ENCODE measurements at places on chromosomes 5 and 9.

GRCh38 chr9:91302831-91303230, 58.9 kb downstream of the AUH start:
- no peak for DNase-seq

GRCh38 chr5:54361691-54362411, 51.5 kb upstream of the ARL15 start:
- DNase-seq: no peak

- no peak for DNase-seq
Measured at GRCh38 chr5:4405614-4406219, 734.4 kb upstream of the ADAMTS16 start.

- DNase-seq: no peak
Measured at GRCh38 chr5:164679461-164679860, 1174.0 kb downstream of the MAT2B start.

- no peak for DNase-seq
Measured at GRCh38 chr5:103424453-103425205, 138.0 kb downstream of the NUDT12 start.

GRCh38 chr5:128858995-128859394, 106.3 kb upstream of the SLC27A6 start:
- DNase-seq: no peak

DNA sequence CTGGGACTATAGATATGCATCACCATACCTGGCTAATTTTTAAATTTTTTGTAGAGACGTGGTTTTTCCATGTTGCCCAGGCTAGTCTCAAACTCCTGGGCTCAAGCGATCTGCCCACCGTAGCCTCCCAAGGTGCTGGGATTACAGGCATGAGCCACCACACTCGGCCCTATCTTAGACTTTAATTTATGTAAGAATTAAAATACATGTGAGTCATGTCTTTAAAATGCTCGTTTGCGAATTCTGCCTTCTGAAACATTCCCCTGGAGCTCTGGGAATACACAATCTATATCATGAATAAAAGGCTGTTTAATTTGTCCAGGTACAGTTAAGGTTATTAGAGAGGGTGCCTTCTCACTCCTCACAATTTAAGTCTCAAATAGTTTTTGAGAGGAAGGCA, 32.8 kb downstream of the RHOBTB3 start:
- no peak for DNase-seq

DNA sequence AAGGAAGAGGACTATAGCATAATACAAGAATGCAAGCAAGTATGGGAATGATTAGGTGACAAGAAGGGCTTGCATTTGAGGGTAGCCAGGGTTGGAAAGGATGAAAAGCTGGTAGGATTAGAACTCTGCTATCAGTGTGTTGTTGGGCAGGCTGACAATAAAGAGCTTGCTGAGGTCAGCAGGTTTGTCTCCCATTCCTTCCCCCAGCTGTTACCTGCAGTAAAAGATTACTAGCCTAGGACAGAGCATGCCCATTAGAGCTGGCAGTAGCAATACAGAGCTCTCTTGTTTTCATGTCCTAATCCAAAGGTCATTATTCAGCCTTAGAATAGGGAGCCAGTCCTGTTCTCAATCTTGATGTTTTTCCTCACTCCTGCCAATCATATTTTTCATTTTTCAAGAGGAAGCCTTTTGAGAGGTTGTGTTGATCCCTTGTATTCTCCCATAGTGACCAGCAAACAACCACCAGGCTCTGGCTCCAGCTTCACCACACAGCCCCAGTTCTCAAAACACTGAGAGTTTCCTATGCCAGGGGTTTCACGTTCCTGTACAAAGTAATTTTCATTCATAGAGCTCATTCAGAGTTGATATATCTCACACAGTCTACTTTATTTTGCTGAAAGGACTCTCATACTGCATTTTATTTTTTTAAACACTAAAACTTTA, 71.7 kb downstream of the OR2K2 start:
- no peak for DNase-seq

GRCh38 chr5:150121448-150122157, 34.0 kb downstream of the PDGFRB start:
- no peak for DNase-seq

GRCh38 chr9:81902196-81902595, 26.0 kb upstream of the SPATA31D4 start:
- no peak for DNase-seq

DNA sequence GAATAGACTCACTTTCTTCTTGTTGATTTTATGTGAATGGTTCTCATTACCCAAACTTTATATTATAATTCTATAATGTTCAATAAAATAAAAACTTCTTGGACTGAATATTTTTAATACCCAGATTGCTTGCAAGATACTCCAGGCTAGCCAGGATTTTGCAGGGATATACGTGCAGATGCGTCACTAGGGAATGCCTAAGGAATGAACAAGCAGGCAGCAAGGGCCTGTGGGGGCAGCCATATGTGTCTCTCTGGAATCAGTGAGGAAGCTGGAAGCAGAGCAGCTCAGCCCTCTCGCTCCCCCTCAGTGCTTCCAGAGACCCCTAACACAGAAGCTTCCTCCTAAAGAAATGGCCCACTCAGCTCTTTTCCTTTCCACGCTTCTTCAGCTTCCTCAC, 457.4 kb downstream of the CCDC171 start:
- DNase-seq: no peak

DNA sequence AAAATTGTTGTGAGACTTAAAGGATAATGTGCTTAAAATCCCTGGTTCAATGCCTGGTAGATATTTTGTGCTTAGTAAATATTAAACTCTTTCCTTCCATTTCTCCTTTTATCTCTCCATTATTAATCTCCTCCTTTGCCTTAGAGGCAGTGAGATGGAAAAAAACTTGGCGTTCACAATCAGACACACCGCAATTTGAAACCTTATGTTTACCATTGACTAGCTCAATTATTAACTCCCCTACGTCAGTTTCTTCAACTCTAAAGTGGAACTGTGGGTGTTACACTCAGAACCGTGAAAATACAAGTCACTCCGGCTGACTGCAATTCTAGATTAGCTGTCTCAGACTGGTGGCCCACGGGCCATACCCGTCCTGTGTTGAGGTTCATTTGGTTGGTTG, 327.2 kb downstream of the DEPDC1B start:
- no peak for DNase-seq

GRCh38 chr5:179901915-179902762, 5.6 kb downstream of the TBC1D9B start:
- no peak for DNase-seq

- DNase-seq: no peak
Measured at GRCh38 chr9:1053986-1054425, 3.8 kb downstream of the DMRT2 start.

- DNase-seq: no peak
Measured at GRCh38 chr9:2854617-2855016, 10.7 kb upstream of the PUM3 start.

GRCh38 chr5:116938488-116938887, 363.9 kb upstream of the SEMA6A start:
- DNase-seq: no peak

- DNase-seq: no peak
Measured at GRCh38 chr5:158869092-158869491, 230.6 kb downstream of the EBF1 start.

DNA sequence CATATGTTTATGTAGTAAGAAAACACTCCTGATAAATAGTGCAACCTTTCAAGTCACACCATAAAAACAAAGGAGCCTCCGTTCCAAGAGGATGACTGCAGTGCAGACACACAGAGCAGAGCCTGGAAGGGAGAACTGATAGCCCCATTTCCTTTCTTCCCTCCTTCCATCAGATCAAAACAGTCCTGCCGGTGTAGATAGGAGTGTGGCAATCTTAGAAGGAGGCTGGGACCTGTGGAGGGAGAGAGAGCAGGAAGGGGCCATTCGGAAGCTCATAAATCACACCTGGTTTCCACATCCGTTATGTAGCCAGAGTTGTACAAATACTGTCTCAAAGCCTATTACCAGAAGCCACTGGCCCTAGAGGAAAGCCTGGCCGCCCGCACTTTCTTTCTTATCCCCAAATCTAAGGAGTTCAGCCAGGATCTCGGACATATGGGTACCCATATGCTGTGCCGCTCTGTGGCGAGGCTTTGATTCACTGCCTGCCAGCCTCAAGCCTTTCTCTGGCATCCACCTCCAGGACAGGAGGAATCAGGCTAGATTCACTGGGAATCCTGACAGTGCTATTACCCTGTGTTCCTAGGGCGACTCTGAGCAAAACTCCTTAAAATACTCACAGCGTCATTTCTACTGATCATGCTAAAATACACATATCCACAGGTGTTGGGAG, 26.9 kb downstream of the DAP start:
- DNase-seq: no peak

GRCh38 chr5:172523146-172523745, 68.9 kb upstream of the SH3PXD2B start:
- no peak for DNase-seq

- DNase-seq: peak; percentile 14
Measured at GRCh38 chr5:5613261-5613990, 190.9 kb downstream of the ICE1 start.

- DNase-seq: no peak
Measured at GRCh38 chr9:19201899-19202891, 28.3 kb upstream of the DENND4C start.

DNA sequence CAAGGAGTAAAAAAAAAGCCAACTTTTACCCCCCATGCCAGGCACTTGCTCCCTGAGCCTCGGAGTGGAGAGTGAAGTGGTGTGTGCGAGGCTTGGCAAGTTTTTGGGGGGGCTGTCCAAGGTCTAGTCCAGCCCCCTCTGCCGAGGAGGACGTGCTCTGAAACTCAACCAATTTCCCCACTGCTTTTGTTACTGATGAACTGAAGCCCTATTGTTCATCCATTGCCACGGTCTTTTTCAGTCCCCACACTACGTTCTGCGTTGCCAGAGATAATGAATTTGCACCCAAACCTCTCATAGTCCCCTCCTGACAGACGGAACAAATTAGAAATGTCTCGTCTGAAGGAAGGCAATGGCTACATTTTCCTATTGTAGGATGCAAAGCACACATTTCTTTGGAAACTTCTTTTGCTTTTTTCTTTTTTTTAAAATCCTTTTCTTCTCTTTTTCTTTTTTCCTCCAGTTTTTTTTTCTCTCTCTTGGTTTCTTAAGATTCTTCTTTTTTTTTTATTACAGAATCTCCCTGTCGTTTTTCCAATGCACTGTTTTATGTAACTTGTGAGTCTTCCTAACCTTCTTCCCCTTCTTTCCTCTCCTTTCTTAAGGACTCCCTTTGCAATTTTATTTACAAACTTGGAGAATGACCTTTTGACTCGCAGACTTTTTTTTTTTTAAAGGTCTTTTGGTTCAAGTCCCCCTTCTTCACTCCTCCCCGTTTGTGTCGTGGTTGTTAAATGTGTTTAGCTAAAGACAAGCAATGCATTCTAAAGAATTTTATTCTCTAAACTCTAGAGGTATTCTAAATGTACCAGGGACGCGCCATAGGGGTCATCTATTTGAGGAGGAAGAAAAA, 209.5 kb downstream of the MEF2C start:
- DNase-seq: no peak

GRCh38 chr5:170034231-170034630, 53.9 kb upstream of the INSYN2B start:
- no peak for DNase-seq

- no peak for DNase-seq
Measured at GRCh38 chr9:98367371-98367900, 112.0 kb upstream of the TBC1D2 start.

DNA sequence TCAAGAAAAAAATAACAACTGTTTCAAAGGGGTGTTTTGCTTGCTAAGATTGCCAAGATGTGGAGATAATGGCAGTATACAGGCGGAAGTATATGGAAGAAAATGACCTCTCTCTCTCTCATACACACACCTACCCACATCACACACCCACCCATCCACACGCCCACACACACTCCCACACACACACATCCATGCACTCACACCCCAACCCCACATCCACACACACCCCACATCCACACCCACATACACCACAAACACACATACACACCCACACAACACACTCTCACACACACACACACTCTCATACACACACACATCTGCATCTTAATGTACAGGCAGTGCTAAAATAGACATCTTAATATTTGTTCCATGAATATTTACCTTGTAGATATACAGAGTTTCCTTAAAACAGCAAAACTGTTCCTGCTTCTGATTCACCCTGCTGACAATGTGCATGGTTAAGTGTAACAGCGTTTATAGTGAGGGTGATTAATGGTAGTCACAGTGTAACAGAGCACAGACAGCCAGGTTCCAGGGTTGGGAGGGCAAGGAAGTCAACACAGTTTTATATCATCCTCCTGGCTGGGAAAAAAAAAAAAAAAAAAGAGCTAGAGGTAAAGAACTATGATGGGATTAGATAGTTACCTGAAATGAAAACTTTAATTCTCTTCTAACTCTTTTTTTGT, 8.3 kb downstream of the BHMT2 start:
- no peak for DNase-seq

DNA sequence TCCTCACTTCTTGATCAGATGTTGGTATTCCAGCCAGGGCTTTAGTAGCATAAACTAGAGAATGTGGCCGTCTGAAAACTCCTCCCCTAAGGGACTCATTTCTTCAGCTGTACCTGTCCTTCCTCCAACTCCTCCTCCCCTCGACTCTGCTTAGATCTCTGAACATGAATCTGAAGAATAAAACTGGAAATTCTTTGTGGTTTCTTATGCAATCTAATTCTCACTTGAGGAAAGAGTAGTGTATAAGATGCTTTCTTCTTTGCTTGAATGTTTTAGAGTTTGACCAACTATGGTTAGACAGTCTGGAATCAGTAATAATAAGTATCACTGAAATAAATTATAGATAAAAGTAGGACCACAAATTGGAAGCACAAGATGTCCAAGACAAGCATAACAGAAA, 128.5 kb downstream of the LRRC70 start:
- no peak for DNase-seq

- no peak for DNase-seq
Measured at GRCh38 chr5:151947931-151948608, 23.4 kb upstream of the GLRA1 start.

DNA sequence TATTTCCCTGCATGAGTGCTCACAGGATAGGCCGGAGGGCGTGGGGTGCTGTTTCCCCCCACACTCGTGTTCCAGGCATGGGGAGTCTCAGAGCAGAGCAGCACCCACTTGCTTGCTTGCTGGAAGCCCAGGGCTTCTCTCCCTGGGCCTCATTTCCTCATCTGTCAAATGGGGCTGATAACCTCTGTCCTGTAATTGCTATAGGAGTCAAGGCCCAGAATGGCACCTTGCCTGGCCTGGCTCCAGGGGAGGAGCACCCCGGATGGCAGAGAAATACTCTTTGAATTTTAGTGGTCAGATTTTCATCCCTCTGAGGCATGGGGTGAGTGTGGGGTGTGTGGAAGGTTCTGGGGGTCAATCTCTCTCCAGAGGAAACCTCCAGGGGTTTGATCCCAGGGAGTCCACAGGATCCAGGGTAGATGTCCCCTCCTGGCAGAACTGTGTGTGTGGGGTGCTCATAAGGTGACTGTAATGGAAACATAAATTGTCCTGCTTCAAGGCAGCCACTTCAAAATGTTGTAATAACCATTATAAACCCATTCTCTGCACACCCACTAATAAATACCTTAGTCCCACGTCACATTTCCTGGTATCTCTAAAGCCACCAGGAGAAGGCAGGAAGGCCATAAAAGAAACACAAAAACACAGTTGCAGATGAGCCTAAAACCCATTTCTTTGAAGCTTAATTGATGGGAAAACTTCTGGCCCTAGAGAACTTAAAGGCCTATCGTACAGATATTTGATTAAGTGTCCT, 272.2 kb downstream of the FSTL4 start:
- no peak for DNase-seq

Data from germinal center (tissue), 1 donor.